GM12892 (cell line): ENCODE measurements at places on chromosomes 5 and 9.

GRCh38 chr9:98236901-98237487 is 18.5 kb downstream of the TBC1D2 start:
- no peak for DNase-seq

DNA sequence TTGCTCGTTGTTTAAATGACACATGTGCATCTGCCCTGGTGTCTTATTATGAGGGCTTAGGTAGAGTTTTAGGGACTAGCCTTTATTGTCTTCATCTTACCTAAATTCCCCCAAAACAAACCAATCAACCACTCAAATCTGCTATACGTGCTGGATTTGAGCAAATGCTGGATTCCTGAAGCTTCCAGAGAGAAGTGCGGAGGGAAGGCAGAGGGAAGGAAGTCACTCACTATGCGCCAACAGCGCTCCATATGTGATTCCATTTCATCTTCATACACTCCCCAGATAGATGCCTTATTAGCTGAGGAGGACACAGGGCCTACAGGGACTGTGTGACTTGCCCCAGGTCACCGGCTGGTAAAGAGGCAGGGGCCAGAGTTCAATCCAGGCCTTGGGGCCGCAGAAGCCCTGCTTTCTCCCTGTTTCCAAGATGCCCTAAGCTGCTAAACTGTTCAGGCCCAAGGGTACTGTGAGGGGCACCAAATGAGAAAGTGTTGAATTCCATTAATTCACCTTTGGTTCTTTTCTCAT is 63.5 kb downstream of the OTULIN start:
- no peak for DNase-seq

DNA sequence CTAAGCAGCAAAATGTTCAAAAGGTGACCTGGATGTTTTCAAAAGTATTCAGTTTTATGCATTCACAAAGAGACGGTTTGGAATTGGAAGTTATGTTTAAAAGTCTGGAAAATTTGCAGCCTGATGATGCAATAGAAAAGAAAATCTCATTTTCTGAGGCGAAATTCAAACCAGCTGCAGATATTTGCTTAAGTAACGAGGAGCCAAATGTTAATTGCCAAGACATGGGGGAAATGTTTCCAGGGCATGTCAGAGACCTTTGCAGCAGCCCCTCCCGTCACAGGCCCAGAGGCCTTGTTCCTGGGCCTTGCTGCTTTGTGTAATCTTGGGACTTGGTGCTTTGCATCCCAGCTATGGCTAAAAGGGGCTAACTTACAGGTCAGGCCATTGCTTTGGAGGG is 228.2 kb downstream of the MAN2A1 start:
- no peak for DNase-seq

GRCh38 chr5:127098241-127098640 is 24.9 kb upstream of the C5orf63 start:
- no peak for DNase-seq

- no peak for DNase-seq
Measured at GRCh38 chr5:55175781-55176175, 2.8 kb upstream of the CDC20B start.

GRCh38 chr9:652914-653313 is 188.6 kb upstream of the DMRT1 start:
- DNase-seq: no peak

- DNase-seq: no peak
Measured at GRCh38 chr9:81535542-81536241, 153.7 kb downstream of the TLE1 start.

GRCh38 chr9:91033797-91034196 is 232.2 kb downstream of the SYK start:
- DNase-seq: no peak

- DNase-seq: no peak
Measured at GRCh38 chr9:38440516-38440915, 16.3 kb upstream of the IGFBPL1 start.

DNA sequence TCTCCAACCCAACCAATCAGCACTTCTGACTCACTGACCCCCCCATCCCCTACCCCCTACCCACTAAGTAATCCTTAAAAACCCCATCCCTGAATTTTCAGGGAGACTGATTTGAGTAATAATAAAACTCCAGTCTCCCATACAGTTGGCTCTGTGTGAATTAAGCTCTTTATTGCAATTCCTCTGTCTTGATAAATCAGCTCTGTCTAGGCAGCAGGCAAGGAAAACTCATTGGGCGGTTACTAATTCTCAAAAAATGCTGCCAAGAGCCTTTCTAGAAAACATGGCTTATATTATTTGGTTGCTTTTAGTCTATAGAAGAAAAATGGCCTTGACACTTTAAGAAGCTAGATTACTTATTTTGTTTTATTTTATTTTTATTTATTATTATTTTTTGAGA is 131.7 kb downstream of the SUSD1 start:
- no peak for DNase-seq

- no peak for DNase-seq
Measured at GRCh38 chr5:146402949-146403348, 44.2 kb upstream of the TCERG1 start.

DNA sequence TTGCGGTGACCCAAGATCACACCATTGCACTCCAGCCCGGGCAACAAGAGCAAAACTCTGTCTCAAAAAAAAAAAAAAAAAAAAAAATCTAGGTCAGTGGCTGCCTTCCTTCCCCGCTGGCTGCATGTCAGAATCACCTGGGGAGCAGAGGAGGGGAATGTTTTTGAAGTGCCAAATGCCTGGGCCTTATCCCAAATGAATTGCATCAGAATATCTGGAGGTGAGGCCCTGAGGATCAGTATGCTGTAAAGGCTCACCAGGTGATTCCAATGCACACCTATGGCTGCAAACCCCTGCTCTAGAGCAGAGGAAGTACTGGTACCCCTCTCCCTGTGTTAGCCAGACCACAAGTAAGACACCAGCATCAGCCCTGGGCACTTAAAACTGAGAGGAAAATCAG is 44.7 kb upstream of the GABRP start:
- DNase-seq: no peak

- DNase-seq: no peak
Measured at GRCh38 chr5:2732004-2732403, 19.5 kb downstream of the IRX2 start.

DNA sequence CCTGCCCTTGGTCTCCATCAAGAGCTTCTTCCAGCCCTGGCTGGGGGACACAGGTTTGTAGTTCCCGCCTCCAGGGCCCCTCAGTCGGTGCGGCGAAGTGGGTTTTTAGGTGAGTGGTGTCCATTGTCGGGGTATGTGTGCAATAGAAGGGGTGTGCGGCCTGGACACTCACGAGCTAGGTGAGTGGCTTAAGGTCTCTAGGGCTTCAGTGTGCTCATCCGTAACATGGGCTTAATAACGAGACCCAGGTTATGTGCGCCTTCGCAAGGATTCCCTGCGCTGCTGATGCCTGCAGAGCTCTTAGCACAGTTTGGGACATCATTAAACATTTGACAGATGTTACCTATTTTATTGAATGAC is 656 bp downstream of the CEP78 start:
- DNase-seq: no peak

- no peak for DNase-seq
Measured at GRCh38 chr5:72183101-72183520, 75.8 kb downstream of the MAP1B start.

DNA sequence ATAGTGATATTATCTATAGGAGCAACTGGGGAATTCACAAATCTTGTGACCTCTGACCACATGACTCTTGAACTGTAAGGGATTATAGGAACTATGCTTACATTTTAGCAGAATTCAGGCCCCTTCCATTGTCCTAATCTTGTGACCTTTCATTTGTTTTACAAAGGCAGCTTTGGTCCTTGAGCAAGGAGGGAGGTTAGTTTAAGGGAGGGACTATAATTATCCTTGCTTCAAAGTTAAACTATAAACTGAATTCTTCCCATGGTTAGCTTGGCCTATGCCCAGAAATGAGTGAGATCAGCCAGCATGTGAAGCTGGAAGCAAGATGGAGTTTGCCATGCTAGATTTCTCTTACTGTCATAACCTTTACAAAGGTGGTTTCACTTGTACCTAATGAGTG is 51.2 kb downstream of the TARS1 start:
- DNase-seq: no peak

GRCh38 chr5:137231540-137231939 is 267.6 kb downstream of the SPOCK1 start:
- no peak for DNase-seq

DNA sequence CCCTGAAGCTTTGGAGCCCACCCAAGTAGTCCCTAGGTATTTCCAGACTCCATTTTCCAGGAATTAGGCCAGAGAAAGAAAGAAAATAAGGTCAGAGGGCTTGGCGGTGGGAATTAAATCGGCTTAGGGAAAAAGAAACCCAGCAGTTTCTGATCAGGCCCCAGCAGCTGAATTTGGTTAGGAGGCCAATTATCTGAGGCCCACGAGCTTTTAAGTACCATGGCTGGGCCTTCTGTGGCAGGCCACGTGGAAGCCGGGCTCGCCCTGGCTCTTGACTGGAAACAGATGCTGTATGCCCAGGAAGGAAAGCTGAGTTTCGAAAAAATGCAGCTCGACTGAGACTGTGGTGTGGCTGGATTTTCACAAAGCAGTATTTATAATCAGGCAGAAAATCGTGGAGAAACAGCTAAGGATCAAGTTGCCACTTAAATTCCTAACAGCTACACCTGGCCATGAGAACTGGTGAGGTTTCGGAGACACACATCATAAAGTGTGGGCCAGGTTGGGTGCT is 75.1 kb upstream of the PANK3 start:
- no peak for DNase-seq

DNA sequence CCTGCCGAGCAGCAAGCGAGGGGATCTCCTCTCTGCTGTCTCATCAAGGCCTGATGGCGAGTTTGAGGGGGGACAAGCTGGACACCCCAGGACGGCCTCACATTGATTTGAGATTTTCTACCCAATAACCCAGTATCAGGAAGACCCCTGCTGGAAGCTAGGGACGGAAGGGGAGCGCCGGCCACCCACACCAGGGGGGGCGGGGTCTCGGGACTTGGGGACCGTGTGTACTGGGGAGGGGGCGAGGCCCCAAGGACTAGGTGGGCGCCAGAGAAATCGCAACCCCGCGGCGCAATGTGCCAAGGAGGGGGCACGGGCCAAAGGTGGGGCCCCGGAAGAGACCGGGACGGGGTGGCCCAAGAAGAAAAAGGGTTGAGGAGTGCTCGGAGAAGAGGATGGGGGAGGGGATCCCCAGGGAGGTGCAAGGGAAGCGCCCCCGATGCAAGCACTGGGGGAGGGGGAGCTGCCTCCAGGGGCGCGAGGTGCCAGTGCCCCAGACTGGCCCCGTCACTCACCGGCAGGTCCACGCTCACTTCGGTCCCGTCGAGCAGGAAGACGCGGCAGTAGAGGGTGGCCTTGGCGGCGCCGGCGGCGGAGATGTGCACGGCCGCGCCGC is 1.1 kb downstream of the EPB41L4B start:
- no peak for DNase-seq

DNA sequence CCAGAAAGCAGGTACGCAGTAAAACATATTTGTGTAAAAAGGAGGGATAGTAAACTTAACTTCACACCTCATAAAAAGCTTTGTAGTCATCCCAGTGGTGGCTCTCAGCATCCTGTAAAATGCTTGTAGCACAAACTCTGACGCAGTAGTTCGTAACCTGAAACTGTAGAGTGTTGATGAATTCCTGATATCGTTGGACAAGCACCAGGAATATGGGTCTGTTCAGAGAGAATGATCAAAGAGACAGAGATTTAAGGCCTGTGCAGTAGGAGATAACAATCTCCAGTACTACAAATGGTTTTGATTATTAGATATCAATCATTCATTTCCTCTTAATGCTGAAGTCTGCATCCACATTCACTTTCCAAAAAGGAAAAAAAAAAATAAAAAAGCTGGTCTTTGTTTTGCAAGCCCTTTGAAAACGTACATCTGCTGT is 148.5 kb downstream of the KIAA0825 start:
- DNase-seq: no peak

DNA sequence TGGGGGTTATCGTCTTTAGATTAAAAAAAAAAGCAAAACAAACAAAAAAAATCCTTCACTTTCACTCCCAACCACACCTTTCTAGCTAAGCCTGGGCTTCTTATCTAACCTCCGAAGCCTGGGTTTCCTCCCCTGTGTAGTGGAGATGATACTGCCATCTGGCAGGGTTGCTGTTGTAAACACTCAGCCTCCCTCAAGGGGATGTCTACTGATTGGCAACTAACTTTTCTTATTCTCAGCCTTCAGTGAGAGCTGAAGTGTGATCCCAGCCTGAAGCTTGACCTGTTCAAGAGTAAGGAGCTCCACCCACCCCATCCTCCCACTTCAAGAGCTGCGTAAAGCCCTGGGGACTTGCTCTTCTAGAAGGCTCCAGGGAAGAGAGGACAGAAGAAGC is 21.5 kb upstream of the WWC1 start:
- DNase-seq: no peak

DNA sequence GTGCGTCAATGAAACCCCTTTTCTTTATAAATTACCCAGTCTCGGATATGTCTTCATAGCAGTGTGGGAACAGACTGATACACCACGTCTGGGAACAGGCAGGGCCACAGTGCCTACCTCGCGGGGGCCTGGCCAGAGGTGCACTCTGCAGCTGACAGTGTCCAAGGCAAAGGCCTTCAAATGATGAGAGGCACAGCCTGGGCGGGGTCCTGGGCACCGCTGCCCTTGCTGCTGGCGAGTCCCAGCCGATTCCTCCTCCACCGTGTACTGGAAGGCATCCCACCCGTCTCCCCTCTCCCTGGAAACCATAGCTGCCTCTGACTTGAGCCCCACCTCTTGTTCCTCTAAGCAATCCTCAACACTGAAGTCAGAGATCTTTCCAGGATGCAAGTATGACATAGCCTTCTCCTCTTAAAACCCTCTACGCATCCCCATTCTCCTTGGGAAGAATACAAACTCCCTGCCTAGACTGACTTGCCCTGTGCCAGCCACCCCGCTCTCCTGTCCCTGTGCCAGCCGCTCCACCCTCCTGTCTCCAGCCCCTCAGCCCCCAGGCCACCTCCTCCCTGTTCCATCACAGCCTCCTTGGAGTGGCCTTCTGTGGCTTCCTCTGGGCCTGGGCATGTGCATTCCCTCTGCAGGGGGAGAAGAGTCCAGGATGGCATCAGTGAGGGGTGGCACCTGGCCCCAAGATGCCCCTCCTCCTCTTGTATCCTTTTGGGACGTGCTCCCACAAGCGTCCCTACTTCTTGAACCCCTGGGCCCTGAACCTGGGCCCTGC is 8.1 kb upstream of the COL5A1 start:
- DNase-seq: no peak

- no peak for DNase-seq
Measured at GRCh38 chr5:142572006-142572405, 113.9 kb downstream of the FGF1 start.
